Neural crest cell (in vitro differentiated cells): ENCODE measurements at places on chromosomes 6 and 20. TPM values are rescaled to one million over a fixed set of nuclear protein-coding genes. Genes with fewer than 3 reads are reported as not detected.

The NOX3 gene
- not detected in 2 replicates for total RNA-seq

GRCh38 chr20:36386236-36386635 is 80.1 kb downstream of the DLGAP4 start:
- peaks cover 48% of the 10 kb centered on the region for H3K27me3 ChIP-seq
- peaks cover 3% of the 10 kb centered on the region for H3K4me1 ChIP-seq
- no peak overlapping the region for H3K27ac ChIP-seq
- DNase-seq: no peak
- no peak overlapping the region for H3K4me3 ChIP-seq

The DHX35 gene
- total RNA-seq: 20.7 and 22.8 TPM in 2 replicates

DNA sequence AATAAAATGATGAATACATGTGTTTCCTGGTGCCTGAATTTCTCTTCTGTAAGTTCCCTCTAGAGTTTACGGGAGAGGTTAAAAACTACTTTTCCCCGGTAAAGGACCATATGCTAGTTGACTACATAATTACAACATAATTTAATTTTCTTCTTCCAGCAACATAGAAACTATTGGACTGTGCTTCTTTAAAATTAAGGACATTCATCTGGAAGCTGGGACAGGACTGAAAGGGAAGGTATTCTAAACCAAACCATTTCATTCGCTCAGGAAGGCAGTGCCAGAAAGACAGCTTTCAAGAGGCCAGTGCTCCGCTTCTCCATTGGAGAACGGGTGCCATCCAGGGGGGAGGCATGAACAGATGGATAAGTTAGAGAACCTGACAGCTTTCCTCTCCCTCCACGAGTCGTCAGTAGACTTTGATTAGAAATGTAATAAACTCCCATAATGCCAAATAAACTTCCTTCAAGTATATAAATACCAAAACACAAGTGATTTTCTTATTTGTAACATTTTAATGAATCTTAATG is 458.0 kb upstream of the SOX4 start:
- no peak for DNase-seq
- H3K27me3 ChIP-seq: no peaks in the 10 kb centered on the region
- H3K27ac ChIP-seq: no peak overlapping the region
- peaks cover 83% of the 10 kb centered on the region for H3K4me1 ChIP-seq
- H3K4me3 ChIP-seq: no peak overlapping the region

The PPT2 gene
- 60.9 and 62.3 TPM in 2 replicates for total RNA-seq

GRCh38 chr6:140027219-140027618 is 652.8 kb upstream of the CITED2 start:
- peak overlapping the region; percentile 46 for H3K27ac ChIP-seq
- DNase-seq: no peak
- H3K36me3 ChIP-seq: peaks cover 22% of the 10 kb centered on the region
- no peak overlapping the region for H3K4me3 ChIP-seq
- no peaks in the 10 kb centered on the region for H3K27me3 ChIP-seq

- H3K36me3 ChIP-seq: no peaks in the 10 kb centered on the region
- DNase-seq: no peak
- H3K27ac ChIP-seq: no peak overlapping the region
- no peak overlapping the region for H3K4me3 ChIP-seq
These were observed 23.0 kb downstream of the ERGIC3 start for GRCh38 chr20:35564905-35565304.

DNA sequence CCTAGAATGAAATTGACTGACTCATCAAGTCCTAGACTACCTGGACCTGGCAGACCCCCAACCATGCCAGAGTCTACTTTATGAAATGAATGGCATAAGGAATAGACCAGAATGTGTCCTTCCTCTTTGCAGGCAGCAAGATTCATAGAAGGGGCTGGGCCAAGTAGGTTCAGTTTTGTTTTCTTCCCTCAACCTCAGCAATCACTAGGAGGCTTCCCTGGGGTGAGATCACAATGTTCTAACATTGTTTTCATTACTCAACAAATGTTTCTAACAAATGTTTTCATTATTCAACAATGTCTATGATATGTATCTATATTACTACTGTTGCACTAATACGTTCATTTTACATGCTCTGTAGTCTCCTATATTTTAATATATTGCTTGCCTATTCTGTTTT is 8.4 kb upstream of the FAM162B start:
- H3K4me3 ChIP-seq: no peak overlapping the region
- H3K27me3 ChIP-seq: peaks cover 2% of the 10 kb centered on the region
- H3K4me1 ChIP-seq: no peaks in the 10 kb centered on the region

The RAB32 gene
- 23.8 and 26.0 TPM in 2 replicates for total RNA-seq

The TSBP1 gene
- not detected in 2 replicates for total RNA-seq

- H3K27ac ChIP-seq: no peak overlapping the region
- H3K36me3 ChIP-seq: peaks cover 7% of the 10 kb centered on the region
- H3K27me3 ChIP-seq: no peaks in the 10 kb centered on the region
- no peaks in the 10 kb centered on the region for H3K4me1 ChIP-seq
These were observed 34.1 kb upstream of the RPL7L1 start for GRCh38 chr6:42845327-42845694.

The RREB1 gene
- total RNA-seq: 28.3 TPM in 2 replicates
